ENCODE measurements at places on chromosomes 12 and 14. TPM values are rescaled to one million over a fixed set of nuclear protein-coding genes. Genes with fewer than 3 reads are reported as not detected.
A peak's percentile ranks its signal among the peaks of the same experiment; 100 is the strongest.

DNA sequence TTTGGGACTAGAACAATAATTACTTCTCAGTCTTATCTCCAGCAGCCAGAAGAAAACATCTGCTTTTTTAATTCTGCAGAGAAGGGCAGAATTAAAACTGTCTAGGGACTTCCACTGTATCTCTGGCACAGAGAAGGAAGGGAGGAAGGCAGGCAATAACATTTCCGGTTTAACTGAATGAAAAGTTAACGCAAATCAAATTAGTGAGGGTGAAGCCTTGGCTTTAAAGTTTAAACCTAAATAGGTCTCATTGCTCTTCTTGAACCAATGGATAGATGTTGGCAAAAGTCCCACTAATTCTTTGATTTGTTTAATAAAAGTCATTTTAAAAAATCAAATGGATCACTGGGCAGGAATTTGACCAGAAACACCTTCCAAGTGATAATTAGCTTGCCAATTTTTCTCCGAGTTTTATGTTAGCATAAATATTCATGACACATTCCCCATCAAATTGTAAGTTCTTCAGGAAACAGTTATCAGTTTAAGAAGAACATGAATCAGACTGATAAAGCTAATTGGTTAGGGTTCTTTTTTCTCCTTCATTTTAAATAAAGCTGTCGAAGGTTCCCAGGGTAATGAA, 181.9 kb downstream of the SLC15A5 start:
- DNase-seq, result no peak

Gene OR6C2
- total RNA-seq, result not detected

GRCh38 chr14:26427097-26427496, 170.7 kb downstream of the NOVA1 start:
- no peak for DNase-seq

DNA sequence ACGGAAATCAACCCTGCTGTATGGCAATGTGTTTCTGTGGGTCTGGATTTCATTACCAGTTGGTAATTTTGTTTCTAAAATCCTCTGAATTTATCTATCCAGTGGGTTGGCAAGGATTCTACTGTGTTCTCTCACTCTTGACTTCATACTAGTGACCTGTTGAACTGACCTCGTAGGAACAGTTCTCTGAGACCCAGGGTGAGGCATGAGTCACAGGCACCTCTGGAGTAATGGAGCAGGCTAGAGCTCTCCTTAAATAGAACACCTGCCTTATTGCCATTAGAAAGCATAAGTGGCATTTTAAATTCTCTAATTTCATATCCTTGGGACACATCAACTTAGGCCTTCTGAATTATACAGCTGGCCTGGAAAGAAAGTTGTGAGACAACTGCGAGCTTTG, 258.3 kb upstream of the NAV3 start:
- DNase-seq, result peak; percentile 1

Gene IL26
- total RNA-seq, result not detected

GRCh38 chr14:40098468-40098867, 666.2 kb upstream of the FBXO33 start:
- DNase-seq, result no peak

Gene CELA1
- total RNA-seq, result not detected

Gene ABCC9
- total RNA-seq, result 0.79 TPM

DNA sequence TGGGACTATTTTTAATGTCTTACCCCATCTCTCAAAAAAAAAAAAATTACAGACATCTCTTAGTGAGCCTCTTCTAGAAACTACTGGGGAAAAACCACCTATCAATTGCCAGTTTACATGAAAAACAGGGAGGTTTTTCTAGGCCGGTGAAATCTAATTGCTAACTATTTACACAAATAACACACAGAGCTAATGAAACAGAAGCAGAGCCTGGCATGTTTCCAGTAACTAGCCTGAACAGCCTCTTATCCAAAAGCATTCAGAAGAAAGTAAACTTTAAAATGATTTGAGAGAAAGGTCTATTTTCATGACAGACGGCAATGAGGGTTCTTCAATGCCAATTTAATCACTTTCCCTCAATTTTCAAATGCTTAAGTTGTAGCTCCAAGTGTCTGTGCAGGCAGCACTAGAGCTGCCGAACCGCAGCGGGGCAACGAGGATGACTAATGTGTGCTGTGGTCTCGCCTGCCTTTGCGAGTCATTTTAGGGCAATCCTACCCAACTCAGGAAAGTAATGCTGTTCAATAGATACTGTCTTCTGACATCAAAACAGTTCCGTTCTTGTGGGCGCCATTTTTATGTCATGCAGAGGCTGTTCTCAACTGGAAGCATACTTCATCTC, 84.6 kb downstream of the SETD3 start:
- DNase-seq, result peak; percentile 72

Gene ETFBKMT
- 1.0 TPM for total RNA-seq

Gene APOF
- total RNA-seq, result not detected

DNA sequence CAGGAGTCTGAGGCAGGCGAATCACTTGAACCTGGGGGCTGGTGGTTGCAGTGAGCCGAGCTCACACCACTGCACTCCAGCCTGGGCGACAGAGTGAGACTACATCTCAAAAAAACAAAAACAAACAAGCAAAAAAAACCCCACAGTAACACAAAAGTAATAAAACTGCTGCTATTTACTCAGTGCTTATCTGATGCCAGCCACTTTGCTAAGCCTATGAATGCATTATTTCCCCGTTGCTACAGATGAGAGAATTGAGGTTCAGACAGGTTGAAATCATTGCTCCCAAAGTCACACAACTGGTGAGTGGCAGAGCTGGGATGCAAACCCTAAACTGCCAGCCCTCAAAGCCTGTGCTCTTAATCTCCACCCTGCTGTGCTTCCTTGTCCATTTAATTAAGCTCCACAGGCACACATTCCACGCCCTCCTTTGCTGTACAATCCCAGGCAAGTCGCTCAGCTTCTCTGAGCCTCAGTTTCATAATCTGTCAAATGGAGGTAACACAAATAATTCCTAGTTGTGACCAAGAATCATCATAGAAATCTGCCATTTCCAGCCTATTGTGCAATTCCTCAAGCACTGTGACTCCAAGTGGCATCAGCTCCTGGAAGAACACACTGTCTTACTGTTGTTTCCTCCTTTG, 5.7 kb upstream of the OAS3 start:
- DNase-seq, result no peak

Gene DPPA3
- not detected for total RNA-seq

DNA sequence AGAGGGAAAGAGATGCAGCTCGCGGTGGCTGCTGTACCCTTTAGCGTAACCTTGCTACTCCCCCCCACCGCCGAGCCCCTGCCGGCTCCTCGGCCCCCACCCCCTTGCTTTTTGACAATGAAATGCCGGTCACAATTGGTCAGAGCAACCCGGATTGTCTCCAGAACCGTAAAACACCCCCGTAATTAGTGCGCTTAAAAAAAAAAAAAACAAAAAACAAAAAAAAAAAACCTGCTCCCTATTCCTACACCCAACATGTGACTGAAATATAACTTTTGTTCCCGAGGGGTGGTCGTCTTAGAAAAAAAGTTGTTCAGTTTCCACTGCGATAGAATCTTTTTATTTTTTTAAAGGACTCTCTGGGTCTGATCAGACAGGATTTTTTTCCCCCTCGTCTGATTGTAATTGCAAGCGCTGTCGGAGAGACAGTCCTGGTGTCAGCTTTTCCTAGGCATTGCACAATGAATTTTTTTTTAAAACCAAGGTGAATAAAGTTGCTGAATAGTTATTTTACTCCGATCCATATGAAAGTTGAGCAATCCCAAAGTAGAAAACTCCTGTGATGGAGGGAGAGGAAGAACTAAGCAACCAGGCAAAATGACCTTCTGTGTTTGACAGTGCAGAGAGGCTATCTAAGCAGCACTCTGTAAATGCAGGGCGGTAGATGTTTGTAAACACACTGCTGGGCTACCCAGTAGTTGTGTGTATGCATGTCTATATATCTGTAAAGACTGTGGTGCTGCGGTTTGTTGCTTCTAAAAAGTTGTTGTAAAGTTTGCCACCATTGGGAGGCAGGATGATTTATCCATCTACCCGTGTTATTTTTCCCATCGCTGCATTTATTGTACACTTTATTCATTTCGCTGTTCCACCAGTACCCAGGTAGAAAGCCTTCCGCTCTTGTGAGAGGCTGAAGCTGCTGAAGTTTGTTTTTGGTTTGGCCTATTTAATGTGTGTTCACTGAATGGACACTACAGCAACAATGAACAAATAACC, 1.1 kb downstream of the ETV6 start:
- DNase-seq, result peak; percentile 55

GRCh38 chr12:109553906-109554500, 19.3 kb downstream of the MMAB start:
- DNase-seq, result no peak

DNA sequence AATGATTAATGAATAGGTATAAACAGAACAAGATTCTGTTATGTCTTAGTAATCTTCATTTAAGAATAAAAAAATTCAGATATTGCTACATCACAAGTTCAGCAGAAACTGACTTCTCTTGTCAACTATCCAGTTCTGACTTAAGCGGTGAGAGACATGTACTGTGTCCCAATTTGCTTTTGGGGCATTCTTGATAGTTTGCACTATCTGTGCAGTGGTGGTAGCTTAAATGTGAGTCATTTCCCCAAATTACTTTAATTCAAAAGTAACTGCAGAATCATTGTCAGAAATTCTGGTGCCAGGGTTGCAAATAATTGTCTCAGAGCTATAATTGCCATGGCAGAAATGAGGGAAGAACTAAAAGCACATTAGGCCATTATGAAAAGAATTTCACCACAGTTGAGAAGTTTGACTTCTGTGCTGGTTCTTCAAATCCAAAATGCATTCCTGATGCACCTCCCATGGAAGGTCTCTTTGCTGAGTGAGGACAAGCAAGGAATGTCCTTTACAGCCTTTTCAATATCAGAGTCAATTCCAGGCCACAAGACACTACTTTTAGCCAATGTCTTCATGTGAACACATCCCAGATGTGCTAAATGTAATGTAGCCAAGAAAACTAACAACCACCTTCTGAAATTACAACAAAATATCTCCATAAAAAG, 304.7 kb downstream of the SSPN start:
- DNase-seq, result no peak

Gene REP15
- total RNA-seq, result 0.53 TPM

DNA sequence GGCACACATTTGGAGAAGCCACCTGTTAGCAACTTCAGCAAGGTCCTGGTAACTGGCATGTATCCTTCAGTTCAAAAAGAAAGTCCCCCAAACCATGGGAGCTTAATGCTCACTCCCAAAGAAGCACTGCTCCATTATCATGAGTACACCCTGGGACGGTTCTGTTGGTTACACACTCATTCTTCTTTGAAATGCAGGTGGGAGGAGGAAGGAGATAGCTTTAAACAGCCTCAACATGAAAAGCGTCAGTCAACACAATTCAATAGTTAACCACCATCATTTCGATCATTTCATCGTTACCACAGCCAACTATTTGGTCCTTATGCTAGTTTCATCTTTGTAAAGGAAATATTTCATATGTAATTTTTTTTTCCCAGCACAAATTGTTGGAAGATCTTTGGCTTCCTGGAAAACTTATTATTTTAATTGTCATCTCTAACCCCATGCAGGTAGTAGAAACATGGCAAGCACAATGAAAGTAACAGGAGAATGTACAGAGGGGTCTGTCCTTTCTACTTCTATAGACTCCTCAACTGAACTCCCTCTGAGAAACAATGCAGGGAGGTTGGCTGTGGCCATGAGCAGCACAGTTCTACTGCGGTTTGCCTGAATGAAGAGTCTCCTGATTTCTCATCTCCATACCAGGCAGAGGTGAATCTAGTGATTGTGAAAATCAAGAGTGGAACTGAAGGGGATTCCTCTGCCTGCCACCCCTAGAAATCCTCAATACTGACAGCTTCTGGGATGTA, 196.4 kb upstream of the FOXN3 start:
- no peak for DNase-seq

Gene NYNRIN
- total RNA-seq, result 2.0 TPM

Gene CHFR
- 33.4 TPM for total RNA-seq

Gene FAIM2
- total RNA-seq, result 0.53 TPM

Gene YY1
- 50.5 TPM for total RNA-seq

Gene ZDHHC22
- total RNA-seq, result not detected

DNA sequence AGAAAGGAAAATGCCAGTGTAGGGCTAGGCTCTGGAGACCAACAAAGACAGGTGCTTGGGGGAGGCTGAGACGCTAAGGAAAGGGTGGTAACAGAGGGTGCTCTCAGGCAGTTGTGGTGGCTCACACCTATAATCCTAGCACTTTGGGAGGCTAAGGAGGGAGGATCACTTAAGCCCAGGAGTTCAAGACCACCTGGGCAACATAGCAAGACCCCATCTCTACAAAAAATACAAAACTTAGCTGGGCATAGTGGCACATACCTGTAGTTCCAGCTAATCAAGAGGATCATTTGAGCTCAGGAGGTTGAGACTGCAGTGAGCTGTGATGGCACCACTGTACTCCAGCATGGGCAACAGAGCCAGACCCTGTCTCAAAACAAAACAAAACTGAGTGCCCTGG, 12.4 kb downstream of the REM2 start:
- DNase-seq, result no peak

- no peak for DNase-seq
Measured at GRCh38 chr12:19613051-19613535, 173.8 kb downstream of the AEBP2 start.

Measured in bronchial epithelial cell (primary cell).